ENCODE measurements at places on chromosomes 6 and 20. TPM values are rescaled to one million over a fixed set of nuclear protein-coding genes. Genes with fewer than 3 reads are reported as not detected.

- DNase-seq, result no peak
- no peaks in the 10 kb centered on the region for H3K4me1 ChIP-seq
- no peaks in the 10 kb centered on the region for H3K27me3 ChIP-seq
Measured at GRCh38 chr20:37757550-37757949, 63.7 kb downstream of the CTNNBL1 start.

- no peak for DNase-seq
- no peak overlapping the region for H3K4me3 ChIP-seq
- no peaks in the 10 kb centered on the region for H3K36me3 ChIP-seq
- H3K27me3 ChIP-seq, result no peaks in the 10 kb centered on the region
Measured at GRCh38 chr6:145903356-145904102, 60.6 kb downstream of the SHPRH start.

- no peaks in the 10 kb centered on the region for H3K27me3 ChIP-seq
- H3K27ac ChIP-seq, result no peak overlapping the region
- DNase-seq, result no peak
- H3K4me3 ChIP-seq, result no peak overlapping the region
- no peaks in the 10 kb centered on the region for H3K36me3 ChIP-seq
Measured at GRCh38 chr6:147776631-147777213, 268.2 kb downstream of the SAMD5 start.

DNA sequence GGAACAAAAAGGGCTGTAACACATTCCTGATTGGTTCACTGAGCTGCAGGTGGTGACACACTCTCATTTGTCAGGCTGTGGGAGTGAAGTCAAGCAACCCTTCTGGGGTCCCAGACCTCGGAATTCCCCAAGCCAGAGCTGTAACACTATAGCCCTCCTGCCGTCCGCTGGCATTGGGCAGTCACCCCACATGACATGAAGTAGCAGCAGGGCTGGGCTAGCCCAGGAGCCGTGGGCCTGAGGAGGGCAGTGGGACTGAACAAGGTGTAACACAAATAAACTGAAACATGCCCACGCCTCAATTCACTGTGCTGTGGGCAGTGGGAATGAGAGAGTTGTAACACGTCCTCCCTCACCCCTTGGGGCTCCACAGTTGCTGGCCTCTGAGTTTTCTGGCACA lies 689.1 kb upstream of the EYS start:
- no peak for DNase-seq
- H3K4me3 ChIP-seq, result no peak overlapping the region

DNA sequence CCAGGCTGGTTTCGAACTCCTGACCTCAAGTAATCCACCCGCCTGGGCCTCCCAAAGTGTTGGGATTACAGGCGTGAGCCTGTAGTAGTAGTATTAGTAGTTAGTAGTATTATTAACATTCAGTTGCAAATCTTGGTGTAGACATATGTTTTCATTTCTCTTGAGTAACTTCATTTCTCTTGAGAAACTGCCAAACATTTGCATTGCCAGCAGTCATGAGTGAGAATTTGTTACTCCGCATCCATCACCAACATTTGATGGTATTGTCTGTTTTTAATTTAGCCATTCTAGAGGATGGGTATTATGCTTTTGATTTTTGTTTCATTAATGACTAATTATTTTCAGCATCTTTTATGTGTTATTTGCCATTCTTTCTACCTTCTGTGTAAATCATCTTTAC lies 1.5 kb upstream of the ERVFRD-1 start:
- no peaks in the 10 kb centered on the region for H3K4me1 ChIP-seq
- no peaks in the 10 kb centered on the region for H3K36me3 ChIP-seq
- no peak overlapping the region for H3K4me3 ChIP-seq
- DNase-seq, result no peak

GRCh38 chr6:119636060-119636459 lies 286.5 kb upstream of the MAN1A1 start:
- H3K27ac ChIP-seq, result no peak overlapping the region

GRCh38 chr6:43703512-43704429 lies 16.2 kb upstream of the MRPS18A start:
- no peaks in the 10 kb centered on the region for H3K27me3 ChIP-seq
- H3K4me1 ChIP-seq, result peaks cover 10% of the 10 kb centered on the region
- no peak overlapping the region for H3K4me3 ChIP-seq

DNA sequence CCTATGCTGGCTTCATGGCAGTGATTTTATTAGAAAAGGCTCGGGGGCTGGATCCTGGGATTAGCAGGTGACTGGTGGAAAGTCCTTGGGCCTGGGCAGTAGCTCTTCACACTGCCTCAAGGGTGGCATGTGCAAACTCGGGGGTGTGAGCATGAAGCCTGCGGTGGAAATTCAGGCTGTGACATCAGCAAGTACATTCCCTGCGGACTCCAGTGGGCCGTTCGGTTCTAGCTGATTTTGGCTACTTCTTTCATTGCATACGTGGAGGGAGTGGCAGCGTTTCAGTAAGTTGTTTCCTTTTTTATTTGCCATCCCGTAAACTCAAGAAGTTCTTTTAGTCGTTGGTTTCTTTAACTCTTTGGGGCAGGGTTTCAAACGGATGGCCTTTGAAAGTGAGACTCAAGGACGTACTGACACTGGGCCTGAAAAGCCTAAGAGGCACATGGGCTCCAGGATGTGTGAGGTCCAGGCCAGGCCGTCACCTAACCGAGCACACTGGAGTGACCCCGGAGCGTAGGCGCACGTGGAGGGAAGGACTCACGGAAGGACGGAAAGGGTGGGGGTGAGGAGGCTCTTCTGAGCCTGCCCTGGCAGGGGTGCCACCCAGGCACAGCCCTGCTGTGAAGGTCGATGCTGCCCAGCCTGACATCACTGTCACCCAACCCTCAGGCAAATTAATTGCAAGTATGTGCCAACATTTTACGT lies 104.0 kb upstream of the FRMD1 start:
- H3K36me3 ChIP-seq, result no peaks in the 10 kb centered on the region
- no peaks in the 10 kb centered on the region for H3K27me3 ChIP-seq
- no peak for DNase-seq
- H3K4me3 ChIP-seq, result no peak overlapping the region
- no peak overlapping the region for H3K27ac ChIP-seq
- no peaks in the 10 kb centered on the region for H3K4me1 ChIP-seq

DNA sequence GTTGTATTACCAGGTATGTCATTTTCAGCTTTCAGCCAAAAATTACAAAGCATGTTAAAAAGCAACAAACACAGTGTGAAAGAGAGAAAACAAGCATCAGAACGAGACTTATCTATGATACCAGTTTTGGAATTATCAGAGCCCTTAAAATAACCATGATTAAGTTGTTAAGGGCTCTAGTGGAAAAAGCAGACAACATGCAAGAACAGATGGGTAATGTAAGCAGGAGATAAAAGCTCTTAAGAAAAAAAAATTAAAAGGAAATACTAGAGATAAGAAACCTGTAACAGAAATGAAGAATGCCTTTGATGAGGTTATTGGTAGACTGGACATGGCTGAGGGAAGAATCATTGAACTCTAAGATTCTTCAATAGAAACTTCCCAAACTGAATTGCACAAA lies 127.5 kb upstream of the SCGN start:
- no peak for DNase-seq
- no peaks in the 10 kb centered on the region for H3K27me3 ChIP-seq
- no peaks in the 10 kb centered on the region for H3K36me3 ChIP-seq
- H3K4me1 ChIP-seq, result no peaks in the 10 kb centered on the region
- H3K27ac ChIP-seq, result no peak overlapping the region

DNA sequence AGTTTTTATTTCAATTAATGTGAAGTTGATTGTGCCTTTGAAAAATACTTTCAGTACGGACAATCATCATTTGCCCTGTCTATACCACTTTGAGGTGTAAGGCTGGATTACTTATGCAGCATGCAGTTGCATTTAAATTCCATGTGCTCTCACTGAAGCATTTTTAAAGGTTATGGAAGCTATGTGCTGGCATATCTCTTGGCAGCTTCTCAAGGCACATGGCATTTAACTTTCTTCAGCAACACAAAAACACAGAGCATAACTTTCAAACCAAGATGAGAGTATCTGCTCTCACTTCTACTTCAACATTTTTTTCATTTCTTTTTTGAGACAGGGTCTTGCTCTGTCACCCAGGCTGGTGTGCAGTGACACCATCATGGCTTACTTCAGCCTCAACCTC lies 360.6 kb upstream of the RUNX2 start:
- peaks cover 5% of the 10 kb centered on the region for H3K36me3 ChIP-seq
- no peak for DNase-seq
- no peaks in the 10 kb centered on the region for H3K4me1 ChIP-seq

DNA sequence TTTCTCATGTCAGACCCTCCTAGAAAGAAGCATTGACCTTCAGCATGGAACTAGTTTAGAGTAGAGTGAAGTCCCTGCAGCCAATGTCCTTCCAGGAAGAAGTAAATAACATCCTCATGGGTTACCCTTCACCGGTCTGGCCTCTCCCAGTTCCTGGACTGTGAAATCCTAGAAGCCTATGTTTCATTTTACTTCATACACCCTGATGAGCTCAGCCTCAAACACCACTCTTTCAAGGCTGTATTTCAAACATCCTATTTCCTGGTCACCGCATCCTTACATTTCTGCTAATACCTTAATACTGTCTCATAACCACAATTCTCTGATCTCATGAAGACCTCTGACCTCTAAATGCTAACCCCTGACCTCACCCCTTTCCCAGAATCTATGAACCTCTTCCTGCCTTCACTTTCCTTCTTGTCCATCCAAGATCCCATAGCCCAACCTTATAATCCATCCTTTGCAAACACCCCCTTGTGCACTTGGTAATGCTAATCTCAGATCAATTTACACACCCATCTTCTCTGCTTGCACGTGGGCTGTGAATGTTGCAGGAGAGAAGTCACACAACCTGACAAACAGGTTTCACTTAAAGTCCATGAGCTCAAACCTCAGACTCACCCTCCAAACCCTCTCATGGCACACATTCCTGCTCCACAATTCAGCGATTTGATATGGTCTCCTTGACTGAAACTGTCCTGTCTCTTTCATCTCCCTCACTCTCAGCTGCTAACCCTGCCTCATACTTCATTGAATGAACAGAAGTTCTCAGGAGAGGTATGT lies 30.2 kb downstream of the SLC2A10 start:
- H3K4me1 ChIP-seq, result no peaks in the 10 kb centered on the region
- no peaks in the 10 kb centered on the region for H3K36me3 ChIP-seq
- no peak for DNase-seq
- H3K27ac ChIP-seq, result peak overlapping the region; percentile 25

DNA sequence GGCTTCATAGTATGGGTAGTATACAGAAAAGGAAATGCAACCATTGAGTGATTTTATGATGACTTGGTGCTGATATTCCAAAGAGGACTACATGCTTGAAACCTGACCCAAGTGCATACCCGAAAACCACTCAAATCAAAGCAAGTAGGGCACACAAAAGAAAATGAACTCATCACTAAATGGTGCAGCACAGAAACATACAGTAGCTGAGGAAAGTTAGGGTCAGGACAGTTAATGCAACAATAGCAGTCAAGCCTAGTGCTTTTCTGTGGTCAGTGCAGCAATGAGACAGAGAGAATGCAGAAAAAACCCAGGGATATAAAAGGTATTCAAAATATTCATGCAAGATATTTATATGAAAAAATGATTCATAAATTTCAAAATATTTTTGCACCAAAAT lies 711.1 kb downstream of the EPHA7 start:
- H3K4me3 ChIP-seq, result no peak overlapping the region
- H3K36me3 ChIP-seq, result no peaks in the 10 kb centered on the region
- no peaks in the 10 kb centered on the region for H3K4me1 ChIP-seq

- H3K4me1 ChIP-seq, result no peaks in the 10 kb centered on the region
- H3K36me3 ChIP-seq, result no peaks in the 10 kb centered on the region
- no peak for DNase-seq
- H3K27me3 ChIP-seq, result no peaks in the 10 kb centered on the region
Measured at GRCh38 chr6:35311390-35312075, 13.9 kb downstream of the DEF6 start.

DNA sequence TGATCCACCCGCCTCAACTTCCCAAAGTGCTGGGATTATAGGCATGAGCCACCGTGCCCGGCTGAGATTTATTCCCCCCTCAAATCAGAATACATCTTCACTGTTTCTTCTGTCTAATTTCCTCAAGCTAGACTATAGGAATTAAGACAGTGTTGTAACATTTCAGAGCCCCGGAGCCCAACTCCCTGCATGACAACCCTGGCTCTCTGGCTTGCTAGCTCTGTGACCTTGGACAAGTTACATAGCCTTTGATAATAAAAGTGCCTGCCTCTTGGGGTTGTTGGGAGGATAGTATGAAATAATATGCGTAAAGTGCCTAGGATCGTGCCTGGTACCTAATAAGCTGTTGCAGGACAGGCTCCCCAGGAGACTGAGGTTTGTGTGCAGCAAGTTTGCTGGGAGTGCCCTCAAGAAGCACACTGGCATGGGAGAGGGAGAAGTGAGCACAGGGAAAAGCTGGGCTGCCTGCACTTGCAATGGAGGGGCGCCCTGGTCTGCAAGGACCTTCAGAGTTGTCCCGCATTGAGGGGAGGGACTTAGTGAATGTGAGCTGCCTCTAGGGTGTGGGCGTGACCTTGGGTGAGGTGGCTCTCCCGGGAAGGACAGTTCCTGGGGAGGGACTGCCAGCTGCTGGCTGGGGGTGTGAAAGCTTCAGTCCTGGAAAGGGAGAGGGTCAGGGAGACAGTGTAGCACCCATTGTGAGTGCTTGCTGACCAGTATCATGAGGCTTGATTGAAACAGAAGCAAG lies 43.4 kb downstream of the TAF8 start:
- H3K36me3 ChIP-seq, result no peaks in the 10 kb centered on the region
- no peaks in the 10 kb centered on the region for H3K27me3 ChIP-seq
- no peak overlapping the region for H3K27ac ChIP-seq
- H3K4me3 ChIP-seq, result no peak overlapping the region
- no peak for DNase-seq

- H3K4me3 ChIP-seq, result no peak overlapping the region
- no peaks in the 10 kb centered on the region for H3K4me1 ChIP-seq
- no peaks in the 10 kb centered on the region for H3K27me3 ChIP-seq
- H3K36me3 ChIP-seq, result no peaks in the 10 kb centered on the region
- DNase-seq, result no peak
Measured at GRCh38 chr6:79755967-79756366, 124.8 kb downstream of the SH3BGRL2 start.

DNA sequence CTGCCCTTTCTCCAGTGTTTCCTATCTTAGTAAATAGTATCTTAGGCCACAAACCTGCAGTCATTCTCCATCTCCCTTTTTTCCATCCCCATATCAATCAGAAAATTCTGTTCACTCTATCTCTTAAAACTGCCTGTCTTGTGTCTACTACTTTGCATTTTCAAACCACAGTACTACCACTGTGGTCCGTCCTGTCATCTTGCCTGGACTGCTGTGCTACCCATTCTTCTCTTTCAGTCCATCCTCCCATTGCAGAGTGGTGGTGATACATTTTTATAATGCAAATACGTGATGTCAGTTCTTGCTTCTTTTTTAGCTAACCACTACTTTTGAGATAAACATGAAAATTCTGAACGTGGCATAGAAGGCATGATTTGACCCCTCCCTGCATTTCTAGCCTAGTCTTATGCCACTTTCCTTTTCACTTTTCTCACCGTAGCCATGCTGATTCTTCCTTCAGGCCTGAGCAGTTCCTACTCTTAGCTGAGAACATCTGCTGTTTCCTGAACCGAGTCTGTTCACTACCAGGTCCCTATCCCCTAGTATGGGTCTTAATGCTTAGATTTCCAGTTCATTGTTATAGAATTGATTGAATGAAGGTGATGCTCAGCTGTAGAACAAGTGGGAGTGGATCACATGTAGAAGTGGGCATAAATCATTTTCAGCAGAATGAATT lies 13.8 kb downstream of the TBPL1 start:
- no peaks in the 10 kb centered on the region for H3K4me1 ChIP-seq
- no peaks in the 10 kb centered on the region for H3K27me3 ChIP-seq
- no peak for DNase-seq

The CAP2 gene
- 3.9 TPM for total RNA-seq

The TEAD3 gene
- total RNA-seq, result 26.2 TPM

The MLIP gene
- 0.44 TPM for total RNA-seq

The SAPCD1 gene
- total RNA-seq, result 1.6 TPM

The OR2H2 gene
- total RNA-seq, result not detected

The PTCRA gene
- not detected for total RNA-seq

The OR2B6 gene
- total RNA-seq, result not detected

The C2 gene
- 10.2 TPM for total RNA-seq

The COL21A1 gene
- total RNA-seq, result 2.9 TPM

The PCNA gene
- total RNA-seq, result 55.4 TPM

The L3MBTL3 gene
- 9.7 TPM for total RNA-seq

The GPX5 gene
- not detected for total RNA-seq
